Testis (tissue), 5 donors: ENCODE measurements at places on chromosomes 3 and 15. TPM values are rescaled to one million over a fixed set of nuclear protein-coding genes. Genes with fewer than 3 reads are reported as not detected.

GRCh38 chr3:28901018-28901417 lies 379.9 kb upstream of the RBMS3 start:
- peak; percentile 47 for DNase-seq

DNA sequence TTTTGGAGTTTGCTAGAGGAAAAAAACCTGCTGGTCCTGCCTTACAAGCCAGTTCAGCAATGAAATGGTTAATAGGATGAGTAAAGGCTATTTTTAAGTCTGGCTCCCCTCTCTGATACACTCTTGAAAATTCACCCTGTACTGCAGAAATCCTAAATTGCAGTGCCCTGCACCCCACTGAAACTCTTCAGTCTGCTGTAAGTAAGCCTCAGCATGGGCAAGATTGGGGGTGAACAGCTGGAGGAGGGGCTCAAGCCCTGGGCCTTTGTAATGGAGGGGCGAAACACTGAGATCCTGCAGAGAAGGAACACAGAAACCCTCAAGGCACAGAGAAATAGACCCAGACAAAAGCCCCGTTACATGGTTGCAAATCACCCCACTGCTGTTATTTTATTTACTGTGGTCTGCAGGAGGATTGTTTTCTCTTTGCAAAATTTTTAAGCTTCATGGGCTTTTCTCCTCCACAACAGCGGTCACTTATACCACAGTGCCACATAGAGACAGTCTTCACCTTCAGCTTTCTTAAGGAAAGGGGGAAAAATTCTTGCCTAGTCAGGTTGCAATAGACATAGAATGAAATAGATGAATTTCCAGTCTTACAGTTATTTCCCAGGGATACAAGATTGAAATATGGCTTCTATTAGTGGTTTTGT lies 45.0 kb downstream of the SOX2 start:
- no peak for DNase-seq

GRCh38 chr3:28743831-28744230 lies 395.2 kb upstream of the AZI2 start:
- DNase-seq = no peak

DNA sequence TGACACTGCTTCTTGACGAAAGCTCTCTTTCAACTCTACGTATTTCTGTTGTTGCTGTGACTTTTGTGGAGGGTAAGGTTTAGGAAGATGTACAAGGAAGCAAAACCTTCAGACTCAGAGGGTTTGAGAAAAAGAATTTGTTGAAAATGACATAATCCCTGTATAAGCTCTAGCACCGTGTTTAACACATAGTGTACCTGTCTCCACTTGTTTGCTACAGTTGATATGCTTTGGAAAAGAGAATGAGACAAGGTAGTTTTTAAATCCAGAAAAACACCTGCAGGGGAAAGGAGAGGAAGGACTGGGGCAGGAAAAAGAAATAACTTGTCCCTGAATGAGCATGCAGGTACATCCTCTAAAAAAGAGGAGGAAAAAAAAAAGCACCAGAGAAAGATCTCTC lies 29.6 kb upstream of the CP start:
- DNase-seq = no peak

Gene CTXND1
- polyA plus RNA-seq = 1.6 TPM
